ENCODE measurements at places on chromosomes 1 and 21. TPM values are rescaled to one million over a fixed set of nuclear protein-coding genes. Genes with fewer than 3 reads are reported as not detected.

DNA sequence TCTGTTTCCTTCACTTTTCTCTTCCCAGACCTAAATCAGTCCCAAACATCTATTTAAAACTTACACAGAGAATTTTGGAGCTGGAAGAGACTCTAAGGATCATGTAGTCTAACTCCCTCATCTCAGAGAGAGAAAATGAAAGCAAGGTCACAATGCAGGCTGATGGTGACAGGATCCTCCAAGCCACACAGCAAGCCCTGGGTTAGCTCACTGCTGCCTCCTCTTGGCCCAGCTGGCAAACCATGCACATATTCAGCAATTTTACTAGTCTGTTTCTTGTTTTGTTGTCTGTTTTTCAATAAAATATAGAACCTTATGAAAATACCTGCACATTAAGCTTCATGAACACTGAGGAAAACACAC, 27.7 kb upstream of the LY9 start:
- no peak for DNase-seq

- no peak for DNase-seq
Observed at GRCh38 chr1:15509586-15509985, 14.4 kb downstream of the CASP9 start.

- DNase-seq, result no peak
Observed at GRCh38 chr1:226046240-226046639, 16.3 kb upstream of the H3-3A start.

PEAR1 gene
- 5.6 TPM for total RNA-seq

DNA sequence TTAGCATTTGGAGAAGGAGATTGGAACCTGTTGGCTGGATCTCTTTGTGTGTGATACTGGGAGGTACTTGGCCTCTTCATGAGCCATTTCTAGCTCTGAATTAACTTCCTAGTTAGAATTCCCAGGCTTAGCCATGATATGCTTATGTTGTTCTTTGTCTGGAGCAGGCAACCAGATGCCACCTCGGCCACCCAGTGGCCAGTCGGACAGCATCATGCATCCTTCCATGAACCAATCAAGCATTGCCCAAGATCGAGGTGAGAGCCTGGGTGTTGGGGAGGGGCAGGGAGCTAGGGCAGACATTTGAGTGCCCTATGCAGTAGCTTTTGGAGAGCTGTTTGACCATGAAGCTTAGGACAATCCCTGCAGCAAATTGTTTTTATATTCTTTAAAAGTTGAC, 26.5 kb upstream of the PIGV start:
- no peak for DNase-seq

BTBD19 gene
- 4.4 TPM for total RNA-seq

DNA sequence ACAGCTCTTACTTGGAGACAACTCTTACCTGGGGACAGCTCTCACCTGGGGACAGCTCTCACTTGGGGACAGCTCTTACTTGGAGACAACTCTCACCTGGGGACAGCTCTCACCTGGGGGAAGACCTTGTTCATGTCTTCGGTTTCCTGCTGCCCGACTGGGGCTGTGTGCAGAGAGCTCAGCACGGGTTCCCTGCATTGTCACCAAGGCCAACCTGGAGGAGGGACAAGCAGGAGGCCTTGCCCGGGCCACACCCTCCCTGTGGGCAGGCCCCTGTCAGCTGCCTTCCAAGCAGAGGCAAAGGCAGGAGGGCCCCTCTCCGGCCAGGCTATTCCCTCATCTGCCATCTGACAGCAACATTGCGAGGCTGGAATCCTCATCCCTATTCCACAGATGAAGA, at the start of gene LDLRAD1:
TSS of gene LDLRAD1 (minus strand) at position 208 of the 400 bp plus-strand sequence. CDS start at position 134, 74 bp downstream.
- DNase-seq, result no peak

ZBTB7B gene
- 41.9 TPM for total RNA-seq

PRAMEF26 gene
- total RNA-seq, result not detected

Data from cardiac septum (tissue), 1 donor.